ENCODE measurements at places on chromosomes 16 and 17.
A peak's percentile ranks its signal among the peaks of the same experiment; 100 is the strongest.

DNA sequence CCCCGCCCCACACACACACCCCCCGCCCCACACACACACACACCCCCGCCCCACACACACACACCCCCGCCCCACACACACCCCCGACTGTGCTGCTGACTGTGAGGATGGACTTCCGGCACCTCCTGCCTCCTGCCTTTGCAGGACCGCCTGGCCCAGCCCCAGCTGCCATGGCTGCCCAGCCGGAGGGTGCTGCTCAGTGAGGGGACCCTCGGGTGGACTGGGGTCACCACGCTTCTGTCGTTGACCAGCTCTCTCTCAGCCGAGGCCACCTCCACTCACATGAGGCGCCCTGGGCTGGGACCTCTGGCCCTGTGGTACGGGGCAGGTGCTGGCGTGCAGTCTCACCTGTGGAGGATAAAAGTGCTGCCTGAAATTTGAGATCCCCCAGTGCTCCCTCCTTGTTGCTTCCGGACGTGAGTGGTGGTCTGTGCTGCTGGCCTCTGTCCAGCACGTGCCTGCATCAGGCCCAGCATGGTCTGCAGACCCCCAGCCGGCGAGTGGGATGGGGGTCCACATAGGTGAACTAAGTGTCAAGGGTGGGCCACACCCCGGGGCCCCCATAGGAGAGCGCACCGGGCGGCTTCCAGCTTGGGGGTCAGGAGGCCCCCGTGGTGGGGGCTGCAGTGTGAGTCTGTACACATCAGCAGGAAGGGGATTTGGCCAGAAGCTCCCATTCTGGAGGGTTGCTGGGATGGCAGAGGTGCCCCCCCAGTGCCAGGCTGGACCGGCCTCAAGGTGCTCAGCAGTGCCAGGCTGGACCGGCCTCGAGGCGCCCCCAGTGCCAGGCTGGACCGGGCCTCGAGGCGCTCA, 11.2 kb downstream of the METRNL start:
- DNase-seq, result no peak

DNA sequence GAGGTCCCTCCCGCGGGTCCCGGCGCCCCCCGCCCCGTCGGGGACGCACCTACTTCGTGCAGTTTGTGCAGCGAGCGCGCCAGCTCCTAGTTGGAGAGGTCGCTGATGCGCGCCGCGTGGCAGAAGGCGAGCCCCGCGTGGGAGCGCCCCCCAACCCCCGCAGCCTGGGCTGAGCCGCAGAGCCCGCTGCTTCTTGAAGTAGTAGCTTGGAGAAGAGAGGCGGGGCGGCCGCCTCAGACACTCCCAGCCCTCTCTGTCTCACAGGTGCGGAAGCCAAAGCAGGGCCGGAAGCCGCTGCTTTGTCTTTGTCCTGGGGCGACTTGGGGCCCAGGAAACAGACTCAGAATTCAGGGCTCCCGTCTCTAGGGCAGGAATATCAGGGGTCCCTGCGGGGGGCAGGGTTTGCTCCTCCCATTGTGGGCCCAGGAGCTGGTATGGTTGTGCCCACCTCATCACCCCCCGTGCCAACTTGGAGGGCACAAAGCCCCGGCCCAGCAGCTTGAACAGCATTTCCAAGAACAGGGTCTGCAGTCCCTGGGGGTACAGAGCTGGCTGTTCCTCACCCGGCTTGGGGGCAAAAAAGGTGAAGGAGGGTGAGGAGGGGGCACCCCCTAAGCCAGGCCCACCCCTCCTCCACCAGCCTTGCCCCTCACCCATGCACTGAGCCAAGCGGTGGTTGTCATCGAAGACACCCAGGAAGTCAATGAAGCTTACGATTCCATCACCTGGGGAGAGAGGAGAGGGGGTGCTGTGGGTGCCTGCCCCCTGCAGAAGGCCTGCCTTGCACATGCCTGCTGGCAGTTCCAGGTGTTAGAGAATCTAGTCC, 13.5 kb downstream of the SPATA32 start:
- DNase-seq, result peak; percentile 29

DNA sequence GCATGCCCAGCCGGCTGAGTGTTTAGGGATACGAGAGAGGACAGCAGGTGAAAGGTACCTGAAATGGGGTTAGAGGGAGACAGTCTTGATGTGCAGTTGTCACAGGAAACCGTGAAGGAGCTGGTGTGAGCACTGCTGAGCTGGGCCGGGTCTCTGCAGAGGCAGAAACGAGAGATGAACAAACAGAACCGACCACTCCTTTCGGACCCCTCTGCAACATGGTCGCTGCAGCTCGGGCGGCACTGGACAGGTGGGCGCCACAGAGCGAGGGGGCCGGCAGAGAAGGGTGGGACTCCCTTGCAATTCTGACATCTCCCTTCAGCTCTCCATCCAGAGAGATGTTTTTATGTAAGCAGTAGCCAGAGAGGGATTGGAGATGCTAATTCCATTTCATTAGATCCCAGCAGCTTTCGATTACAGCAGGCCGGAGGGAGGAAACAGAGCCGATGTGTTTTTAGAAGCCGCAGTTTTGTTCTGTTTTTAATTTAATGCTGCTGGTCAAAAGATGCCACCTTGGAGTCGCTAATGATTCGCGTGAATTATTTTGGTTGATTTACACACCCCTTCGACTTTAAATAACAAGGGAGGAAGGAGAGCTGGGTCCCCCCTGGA, 86.3 kb upstream of the RPL38 start:
- DNase-seq, result no peak

- DNase-seq, result no peak
These were observed 173.6 kb upstream of the DYNLRB2 start for GRCh38 chr16:80367037-80367658.

DNA sequence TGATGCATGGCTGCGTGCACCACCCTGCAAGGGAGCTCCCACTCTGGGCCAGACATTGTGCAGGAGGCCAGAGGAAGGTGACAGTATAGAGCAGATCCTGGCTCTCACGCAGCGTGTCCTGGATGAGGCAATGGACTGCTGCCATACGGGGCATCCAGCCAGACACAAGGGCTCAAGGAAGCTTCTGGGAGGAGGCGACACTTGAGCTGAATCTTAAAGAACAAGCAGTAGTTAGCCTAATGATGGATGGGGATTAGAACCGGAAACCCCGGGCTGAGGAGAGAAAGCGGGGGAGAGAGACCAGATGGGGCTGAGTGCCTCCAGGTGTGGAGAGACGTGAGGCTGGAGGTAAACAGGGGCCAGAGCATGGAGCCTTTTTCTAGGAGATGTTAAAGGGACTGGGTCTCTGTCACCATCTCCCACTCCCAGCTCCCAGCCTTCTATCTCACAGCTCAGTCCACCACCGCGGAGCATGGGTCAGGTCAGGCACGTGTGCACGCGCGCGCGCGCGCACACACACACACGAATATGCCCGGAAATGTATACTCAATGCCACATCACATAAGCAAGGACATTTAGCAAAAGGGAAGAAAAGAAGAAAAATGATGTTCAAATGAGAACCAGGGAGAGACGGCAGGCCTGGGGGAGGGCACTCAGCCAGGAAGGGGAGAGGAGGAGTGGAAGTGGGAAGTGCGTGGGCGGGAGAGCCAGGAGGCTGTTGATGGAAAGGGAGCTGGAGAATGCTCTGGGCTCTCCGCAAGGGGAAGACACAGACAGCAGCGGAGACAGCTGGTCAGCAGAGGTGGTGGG, 46.3 kb downstream of the CCDC42 start:
- DNase-seq, result no peak

DNA sequence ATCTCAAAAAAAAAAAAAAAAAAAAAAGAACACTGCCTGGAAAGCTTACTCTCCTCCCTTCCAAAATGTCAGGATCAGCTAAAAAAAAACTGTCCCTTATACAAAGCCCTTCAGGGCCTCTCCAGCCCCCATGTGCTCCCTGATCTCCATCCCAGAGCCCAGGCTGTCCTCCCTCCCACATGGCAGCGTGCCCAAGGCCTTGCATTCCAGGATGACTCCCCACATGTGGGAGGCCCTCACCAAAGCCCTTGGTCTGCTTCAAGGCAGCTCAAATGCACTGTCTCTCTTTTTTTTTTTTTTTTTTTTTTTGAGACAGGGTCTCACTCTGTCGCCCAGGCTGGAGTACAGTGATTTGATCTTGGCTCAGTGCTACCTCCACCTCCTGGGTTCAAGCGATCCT, 2.3 kb downstream of the FDXR start:
- DNase-seq, result no peak

- no peak for DNase-seq
These were observed 165.8 kb downstream of the MAF start for GRCh38 chr16:79434771-79435170.

DNA sequence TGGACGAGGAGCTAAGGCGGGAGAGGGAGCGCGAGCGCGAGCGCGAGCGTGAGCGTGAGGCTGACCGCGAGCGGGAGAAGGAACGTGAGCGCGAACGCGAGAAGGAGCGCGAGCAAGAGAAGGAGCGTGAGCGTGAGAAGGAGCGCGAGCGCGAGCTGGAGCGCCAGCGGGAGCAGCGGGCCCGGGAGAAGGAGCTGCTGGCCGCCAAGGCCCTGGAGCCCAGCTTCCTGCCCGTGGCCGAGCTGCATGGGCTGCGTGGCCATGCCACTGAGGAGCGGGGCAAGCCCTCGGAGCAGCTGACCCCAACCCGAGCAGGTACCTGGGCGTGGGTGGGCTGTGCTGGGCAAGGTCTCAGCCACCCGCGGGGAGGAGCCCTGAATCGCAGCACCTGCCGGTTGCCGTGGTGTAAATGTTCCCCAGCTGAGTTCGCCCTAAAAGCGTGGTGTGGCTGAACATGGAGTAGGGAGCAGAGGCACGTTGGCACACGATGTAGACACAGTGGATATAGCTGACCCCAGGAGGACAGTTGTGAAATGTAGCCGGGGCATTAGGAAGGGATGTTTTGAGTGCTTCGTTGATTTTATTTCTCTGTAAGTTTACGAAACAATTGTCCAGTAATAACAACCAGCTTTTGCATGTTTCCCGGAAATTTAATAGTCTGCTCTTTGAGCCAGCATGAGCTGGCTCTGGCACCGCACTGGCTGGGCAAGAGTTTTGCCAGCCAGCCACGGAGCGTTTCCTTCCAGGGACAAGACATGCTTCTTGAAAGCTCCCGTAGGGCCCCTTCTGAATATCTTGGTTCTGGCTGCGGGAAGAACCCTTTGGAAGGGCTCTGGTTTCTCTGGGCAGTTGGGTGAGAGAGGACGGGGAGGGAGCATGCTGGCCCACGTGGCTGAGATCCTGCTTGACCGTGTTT, 32.1 kb downstream of the GINS2 start:
- DNase-seq, result no peak

DNA sequence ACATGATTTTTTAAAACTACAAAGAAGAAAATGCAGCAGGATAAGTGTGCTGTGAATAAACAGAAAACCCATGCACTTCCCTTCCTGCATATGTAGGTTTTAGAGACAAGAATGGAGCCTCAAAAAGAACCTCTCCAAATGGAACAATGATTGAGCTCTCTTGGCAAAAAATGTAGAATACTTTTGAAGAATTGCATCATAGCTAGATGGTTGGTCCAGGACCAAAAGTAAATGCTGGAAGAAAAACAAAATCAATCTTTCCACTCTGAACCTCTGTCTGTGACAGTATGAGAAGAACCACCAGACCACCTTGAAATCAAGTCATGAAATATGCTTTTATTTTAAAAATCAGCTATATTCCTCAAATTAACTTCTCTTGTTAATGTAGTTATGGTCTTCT, 17.5 kb downstream of the HELZ start:
- DNase-seq, result no peak

GRCh38 chr16:50061326-50061725, 4.4 kb upstream of the HEATR3 start:
- DNase-seq, result no peak

DNA sequence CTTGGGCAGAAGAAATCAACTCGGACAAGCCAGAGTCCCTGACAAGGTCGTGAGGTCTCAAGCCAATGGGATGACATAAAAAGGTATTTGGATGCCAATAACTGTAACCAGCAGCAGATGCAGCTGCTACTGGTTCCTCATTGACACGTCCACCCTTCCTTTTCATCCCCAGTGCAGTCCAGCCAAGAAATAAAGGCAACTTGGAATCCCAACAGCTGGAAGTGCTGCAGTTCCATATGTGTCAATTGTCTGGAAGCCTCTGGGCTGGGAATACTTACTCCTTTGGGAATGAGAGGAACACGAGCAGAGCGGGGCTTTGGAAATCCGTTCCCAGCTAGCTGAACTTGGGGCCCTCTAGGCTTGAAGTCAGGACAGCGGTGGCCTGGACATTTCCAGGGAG, 360.4 kb upstream of the ZFHX3 start:
- no peak for DNase-seq

DNA sequence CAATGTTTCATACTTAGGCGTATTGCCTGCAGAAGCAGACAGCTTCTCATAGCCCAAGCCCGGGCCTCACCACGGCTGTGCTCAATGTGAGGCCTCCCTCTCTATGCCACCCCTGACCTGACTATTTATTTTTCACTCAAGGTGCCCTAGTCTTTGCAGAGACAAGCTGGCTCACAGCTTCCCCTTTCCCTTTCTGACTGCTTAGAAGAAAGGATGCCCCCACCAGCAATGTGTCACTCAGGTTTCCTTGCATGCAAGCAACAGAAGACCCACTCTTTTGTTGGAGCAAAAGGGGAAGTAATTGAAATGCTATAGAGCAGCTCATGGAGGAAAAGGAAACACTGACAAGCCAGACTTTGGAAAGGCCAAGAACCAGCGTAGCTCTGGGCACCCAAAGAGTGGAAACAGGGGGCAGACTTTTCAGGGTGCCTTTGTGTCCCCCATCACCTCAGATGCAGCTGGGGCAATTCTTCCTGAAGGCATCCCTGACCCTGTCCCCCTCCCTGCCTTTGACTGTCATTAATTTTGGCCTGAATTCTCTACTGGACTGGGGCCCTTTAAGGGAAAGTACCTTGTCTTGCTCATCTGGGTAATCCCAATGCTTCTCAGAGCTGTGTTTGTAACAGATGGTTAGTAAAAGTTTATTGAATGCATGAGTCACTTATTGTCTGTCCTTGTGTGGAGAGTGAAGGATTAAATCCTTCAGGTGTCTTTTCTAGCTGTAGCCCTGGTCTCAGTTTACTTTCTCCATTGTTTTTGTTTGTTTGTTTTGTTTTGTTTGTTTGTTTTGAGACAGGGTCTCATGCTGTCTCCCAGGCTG, 17.8 kb downstream of the RGS9 start:
- DNase-seq, result no peak

- no peak for DNase-seq
These were observed 400 bp upstream of the CEP112 start for GRCh38 chr17:66192378-66192687.

DNA sequence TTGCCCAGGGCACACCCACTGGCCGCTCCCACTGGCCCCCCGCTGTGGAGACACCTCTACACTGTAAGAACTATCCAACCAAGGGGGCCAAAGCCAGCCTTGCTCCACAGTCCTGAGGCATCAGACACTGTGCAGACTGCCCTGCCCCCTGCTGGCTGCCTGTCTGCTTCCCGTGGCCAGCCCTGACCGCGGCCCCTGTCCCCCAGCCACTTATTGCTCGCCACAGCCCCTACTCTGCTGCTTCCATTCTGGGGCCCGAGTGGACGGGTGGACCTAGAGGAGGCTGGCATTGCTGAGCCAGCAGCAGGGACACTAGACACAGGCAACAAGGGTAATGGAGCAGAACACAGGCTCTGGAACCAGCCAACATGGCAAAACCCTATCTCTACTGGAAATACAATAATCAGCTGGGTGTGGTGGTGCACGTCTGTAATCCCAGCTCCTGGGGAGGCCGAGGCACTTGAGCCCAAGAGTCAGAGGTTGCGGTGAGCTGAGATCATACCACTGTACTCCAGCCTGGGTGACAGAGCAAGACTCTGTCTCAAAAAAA, 19.7 kb upstream of the LRRC37A3 start:
- DNase-seq, result no peak

- DNase-seq, result no peak
These were observed 507 bp downstream of the CIITA start for GRCh38 chr16:10877472-10877946.
